ENCODE measurements at places on chromosomes 5 and 9.

DNA sequence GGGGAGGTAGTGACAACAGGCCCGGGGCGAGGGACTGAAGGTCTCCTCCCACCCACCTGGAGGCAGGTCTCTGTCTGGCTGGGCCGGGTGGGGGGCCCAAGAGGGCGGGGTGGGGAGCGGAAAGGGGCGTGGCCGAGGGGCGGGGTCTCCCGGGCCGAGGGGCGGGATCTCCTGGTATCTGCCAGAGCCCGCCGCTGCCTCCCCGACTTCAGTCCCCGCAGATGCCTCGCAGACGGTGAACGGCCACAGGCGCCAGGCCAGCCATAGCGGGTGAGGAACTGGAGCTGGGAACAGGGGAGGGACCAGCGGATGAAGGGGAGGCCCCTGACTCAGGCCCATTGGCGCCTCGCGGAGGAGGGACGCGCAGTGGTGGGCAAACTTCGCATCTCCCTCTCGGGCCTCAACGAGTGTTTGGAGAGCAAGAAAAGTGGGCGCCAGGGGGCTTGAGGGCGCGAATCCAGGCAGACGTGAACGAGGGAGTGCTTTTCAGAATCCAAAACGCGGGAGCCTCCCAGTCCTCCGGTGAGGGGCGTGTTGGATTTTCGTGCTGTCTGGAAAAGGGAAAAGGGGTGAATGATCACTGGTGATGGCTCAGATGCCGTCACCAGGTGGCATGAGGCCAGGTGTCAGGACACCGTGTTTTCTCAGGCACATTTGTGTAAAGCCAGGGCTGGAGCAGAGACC, at the start of gene ADGRD2:
Gene ADGRD2 (plus strand): TSS at position 211 of the 684 bp plus-strand sequence. CDS start 1,216 bp downstream, outside the sequence.
- DNase-seq = no peak

DNA sequence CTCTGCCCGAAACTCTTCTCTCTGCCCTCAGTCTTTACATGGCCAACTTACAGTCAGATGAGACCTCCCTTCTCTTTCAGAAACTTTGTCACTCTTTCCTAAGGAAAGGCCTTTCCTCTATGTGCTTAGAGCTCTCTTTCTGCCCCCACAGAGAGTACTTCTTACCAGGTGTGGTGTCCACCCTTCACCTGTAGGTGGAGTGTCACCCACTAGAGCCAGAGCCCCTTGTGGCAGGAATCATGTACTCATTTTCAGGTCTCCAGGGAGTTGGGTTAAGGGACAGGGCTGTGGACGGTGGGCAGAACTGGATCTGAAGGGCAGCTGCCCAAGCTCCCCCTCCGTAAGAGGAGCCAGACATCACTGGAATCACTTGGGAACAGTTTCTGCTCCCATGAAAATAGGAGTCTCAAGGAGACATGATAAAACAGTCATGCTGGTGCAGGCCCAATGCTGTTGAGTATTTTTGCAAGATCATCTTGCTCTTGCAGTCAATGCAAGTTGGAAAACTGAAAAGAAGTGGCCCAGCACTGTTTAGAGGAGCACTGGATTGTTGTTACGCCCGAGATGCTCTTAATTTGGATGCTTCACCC, 436.7 kb downstream of the ZSWIM6 start:
- DNase-seq = no peak

- no peak for DNase-seq
Measured at GRCh38 chr5:65946198-65946745, 19.9 kb downstream of the ERBIN start.

- no peak for DNase-seq
Measured at GRCh38 chr5:168313596-168314204, 22.3 kb downstream of the WWC1 start.

DNA sequence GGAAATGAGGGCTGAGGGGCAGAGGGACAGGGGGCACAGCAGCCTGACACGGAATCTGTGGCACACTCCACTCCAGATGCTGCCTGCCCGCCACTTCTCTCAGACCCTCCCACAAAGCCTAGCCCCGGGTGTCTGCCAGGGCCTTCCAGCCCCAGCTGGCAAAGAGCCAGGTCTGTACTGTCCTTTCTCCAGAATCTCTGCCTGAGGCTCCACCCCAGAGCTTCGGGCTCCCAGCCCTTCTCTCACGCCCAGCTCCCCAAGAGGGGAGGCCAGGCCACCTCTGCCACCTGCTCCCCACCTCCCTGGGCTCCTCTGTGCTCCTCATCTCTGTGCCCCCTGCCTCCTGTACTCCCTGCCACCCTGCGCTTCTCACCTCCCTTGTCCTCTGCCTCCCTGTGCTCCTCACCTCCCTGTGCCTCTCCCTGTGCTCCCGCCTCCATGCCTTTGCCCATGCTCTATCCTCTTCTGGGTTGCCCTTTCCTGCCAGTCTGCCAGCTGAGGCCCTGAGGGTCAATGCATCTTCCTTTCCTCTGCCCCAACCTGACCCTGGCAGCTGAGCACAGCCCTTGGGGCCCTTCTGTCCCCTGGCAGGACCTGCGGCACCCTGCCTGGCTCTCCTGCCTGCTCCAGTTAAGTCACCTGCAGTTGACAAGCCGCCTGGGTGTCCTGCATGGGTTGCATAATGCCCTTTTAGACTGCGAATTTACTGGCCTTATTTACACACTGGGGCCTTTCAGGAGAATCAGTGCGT, 36.4 kb downstream of the RASGEF1C start:
- no peak for DNase-seq

DNA sequence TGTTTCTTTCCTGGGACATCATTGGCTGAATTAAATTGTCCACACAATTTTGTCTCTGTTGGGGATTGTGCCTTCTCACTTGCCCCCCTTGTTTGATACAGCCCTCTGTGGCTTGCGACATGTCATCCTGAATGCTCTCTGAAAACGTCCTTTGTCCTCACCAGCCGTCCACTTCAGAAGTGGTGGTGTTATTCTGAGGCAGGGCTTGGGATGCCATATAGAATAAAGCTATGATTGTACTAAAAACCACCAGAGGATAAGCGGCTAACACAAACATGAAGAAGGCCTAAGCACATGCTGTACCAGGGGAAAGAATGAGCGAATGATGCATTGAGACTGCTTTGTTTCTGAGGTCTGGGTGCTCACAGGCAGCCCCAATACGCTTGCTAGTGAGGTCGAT, 3.5 kb upstream of the SNX30 start:
- DNase-seq = no peak

DNA sequence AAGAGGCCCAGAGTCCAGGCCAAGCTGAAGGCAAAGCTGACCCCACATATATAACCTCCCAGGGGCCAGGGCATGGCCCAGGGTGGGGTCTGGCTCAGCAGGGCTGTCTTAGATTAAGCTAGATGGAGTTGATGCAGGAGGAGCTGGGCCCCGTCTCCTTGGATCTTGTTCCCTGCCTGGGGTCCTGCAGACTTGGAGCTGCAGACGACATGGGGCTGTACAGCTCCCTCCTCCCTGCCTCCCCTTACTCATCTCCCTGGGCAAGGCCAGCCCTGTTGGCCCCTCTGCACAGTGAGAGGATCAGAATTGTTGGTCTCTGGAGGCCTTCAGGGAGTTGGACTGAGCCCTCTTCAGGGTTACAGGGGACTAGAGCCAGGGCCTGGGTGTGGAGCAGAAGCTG, 134.9 kb downstream of the RGS3 start:
- no peak for DNase-seq

GRCh38 chr9:126472948-126473298, 140.8 kb upstream of the LMX1B start:
- DNase-seq = no peak

GRCh38 chr5:148953711-148954110, 109.2 kb downstream of the SH3TC2 start:
- no peak for DNase-seq

- no peak for DNase-seq
Measured at GRCh38 chr5:170112876-170113521, 7.3 kb downstream of the FOXI1 start.
